ENCODE measurements at places on chromosomes 12 and 14.

DNA sequence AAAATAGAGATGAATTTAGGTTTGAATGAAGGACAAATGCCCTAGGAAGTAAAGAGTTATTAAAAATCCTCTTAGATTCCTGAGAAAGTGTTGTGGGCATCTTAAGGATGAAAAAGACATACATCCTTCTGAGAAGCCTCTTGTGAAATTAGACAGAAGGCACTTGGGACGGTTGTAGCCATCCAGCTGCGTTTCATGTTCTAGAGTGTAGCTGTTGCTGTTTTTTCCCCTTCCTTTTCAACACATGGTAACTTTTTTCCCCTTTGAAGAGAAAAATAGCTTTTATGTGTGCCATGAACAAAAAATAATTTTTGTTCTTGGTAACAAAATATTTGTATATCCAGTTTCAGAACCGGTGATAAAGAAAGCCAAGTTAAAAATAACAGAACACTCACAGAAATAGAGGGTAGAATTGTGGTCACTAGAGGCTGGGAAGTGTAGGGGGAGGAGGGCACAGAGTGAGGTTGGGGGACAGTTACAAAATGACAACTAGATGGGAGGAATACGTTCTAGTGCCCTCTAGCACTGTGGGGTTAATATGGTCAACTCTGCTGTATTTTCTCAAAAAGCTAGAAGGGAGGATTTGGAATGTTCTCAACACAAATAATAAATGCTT, 58.4 kb downstream of the PTHLH start:
- DNase-seq: no peak

GRCh38 chr12:2959505-2960389, 550 bp downstream of the TEAD4 start:
- DNase-seq: no peak

DNA sequence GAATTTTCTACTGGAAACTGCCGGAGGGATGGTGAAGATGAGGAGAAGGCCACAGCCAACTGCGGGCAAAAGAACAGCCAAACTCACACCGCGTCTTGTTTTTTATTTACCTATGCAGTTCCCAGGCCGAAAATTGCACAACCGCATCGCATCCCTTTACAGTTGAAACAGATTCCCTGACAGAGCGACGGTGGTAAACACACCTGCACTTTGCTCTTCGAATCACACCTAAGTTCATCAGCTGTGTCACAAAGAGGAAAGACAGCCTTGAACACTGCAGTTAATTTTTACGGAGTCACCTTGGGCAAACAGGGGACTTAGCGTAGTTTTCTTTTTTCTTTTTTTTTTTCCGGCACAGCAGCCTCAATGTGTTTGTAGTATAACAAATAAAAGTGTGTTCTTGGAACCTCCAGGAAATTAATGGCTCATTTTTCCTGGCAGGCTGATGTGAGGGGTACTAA, 272.0 kb upstream of the DIO3 start:
- no peak for DNase-seq

DNA sequence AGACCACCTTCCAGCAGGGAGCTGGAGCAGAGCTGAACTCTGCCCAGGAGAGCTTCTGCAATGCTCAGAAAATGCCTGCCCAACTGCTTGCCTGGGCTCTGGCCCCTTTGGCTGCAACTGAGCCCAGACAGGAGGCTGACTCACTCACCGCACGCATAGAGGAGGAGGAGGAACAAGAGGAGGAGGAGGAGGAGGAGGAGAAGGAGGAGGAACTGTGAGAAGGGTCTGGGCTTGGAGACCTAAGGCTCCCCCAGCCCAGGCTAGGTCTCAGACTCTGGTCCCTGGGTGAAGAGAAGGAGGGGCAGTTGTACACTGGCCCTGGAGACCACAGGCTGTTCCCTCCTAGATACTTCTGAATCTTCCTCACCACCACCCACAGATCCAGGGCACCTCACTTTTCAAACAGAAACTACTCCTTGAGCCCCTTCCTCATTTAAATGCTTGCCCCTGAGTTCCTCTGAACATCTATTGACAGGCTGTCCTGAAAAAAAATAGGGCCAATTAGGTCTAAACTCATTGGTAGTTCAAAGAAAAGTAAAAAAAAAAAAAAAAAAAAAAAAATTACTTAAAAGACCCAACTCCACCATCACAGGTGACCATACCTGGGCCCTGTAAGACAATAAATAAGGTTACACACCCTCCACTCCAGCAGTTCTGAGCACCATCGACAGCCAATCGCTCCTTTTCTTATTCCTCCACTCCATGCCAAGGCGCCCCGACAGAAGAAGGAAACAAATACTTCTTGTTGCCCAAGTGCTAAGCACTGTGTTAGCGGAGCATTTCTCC, 674 bp downstream of the VDR start:
- peak; percentile 64 for DNase-seq

DNA sequence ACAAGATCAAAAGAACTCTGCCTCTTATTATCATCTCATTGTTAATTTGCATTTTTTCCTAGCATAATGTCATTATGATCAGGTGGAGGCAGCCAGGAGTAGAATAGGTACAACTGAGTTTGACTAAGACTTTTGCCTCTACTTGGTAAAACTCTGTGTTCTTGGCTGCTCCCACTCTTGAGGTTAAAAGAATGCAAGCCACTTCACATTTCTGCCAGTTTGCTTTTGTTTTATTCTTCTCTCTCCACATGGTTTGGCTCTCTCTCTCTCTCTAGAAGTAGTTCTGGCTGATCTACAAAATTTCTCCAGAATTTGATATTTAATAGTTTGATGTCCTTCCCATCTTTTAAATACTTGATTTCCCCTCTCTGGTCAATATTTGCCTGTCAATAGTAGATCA, 170.7 kb upstream of the E2F7 start:
- no peak for DNase-seq

- DNase-seq: no peak
Measured at GRCh38 chr12:123040106-123040505, 59.6 kb downstream of the ARL6IP4 start.

DNA sequence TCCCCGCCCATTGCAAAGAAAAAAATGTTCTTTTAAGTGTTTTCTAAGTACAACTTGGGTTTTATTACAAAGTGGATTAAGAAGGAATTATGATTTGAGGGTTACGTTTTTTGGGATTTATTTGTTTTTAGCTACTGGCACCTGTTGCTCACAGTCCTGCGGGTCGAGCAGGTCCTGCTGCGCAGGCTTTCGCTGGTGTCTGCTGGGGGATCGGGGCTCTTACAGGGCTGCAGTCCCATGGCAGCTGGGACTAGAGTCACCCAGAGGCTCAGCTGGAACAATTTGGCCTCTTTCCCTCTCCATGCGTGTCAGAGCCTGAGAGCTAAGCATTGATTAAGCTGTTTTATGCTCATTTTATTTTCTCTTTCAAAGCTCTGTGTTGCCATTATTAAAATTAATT, 55.6 kb upstream of the DYNC1H1 start:
- DNase-seq: no peak
